Mesothelial cell of epicardium (in vitro differentiated cells): ENCODE measurements at places on chromosomes 6 and 20.

DNA sequence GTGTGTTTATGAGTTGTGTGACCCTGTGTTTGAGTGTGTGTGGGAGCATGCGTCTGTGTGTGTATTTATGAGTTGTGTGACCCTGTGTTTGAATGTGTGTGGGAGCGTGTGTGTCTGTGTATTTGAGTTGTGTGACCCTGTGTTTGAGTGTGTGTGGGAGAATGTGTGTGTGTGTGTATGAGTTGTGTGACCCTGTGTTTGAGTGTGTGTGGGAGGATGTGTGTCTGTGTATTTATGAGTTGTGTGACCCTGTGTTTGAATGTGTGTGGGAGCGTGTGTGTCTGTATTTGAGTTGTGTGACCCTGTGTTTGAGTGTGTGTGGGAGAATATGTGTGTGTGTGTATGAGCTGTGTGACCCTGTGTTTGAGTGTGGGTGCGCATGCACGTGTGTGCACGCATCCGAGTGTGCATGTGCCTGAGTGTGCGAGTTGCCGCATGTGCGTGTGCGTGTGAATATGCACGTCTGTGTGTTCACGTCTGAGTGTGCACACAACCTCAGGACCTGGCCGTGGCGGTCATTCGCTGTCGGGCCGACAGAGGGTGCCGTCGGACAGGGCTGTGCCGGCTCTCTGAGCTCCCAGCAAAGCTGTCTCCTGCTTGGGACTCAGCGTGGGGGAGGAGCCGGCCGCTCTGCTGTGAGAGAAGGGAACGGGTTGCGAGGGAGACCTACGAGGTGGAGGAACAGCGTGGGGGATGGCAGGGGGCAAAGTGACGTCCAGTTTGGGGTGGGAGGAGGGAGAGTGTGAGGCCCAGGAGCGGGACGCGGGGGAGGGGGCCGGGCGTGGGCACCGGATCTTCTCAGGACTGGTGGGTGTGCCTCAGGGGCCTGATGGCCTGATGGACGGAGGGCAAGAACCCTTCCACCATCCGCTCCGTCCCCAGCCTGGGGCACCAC is 19.7 kb downstream of the SLC17A9 start:
- peak; percentile 79 for DNase-seq

- no peak for DNase-seq
Measured at GRCh38 chr6:108621117-108621516, 60.4 kb downstream of the FOXO3 start.

GRCh38 chr6:116004841-116005815 is 55.6 kb downstream of the FRK start:
- DNase-seq = no peak

DNA sequence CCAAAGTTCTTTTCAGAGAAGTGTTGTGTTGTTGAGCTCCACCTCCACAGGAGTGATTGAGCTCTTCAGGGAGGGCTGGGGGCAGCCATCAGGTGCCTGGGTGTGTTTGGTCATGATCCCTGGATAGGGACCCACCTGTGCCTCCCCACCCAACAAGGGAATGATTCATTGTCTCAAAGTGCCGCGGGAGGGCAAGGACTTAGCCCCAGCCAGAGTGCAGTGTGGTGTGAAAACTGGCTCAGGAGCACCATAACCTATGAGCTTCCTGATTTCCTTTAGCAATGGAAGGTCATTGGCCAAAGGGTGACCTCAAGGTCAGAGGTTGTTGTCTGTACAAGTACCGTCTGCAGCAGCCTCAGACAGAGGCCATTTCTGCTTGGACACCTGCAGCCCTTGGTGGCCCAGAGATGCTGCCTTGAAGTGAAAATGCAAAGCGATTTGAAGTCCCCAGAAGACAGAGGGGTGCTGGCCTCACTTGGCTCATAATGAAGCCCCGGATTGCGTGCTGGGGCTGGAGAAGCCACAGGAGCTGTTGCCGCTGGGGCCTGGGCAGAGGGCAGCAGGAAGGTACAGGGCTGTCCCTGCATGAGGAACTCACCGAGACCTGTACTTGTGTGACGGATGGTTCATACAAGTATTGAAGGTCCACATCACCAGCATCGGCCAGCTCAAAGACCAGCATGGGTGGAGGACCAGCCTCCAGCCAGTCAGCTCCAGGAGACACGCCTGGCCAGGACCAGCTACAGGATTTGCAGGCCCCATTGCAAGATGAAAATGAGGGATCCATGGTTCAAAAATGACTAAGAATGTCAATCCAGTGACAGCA is 100.6 kb upstream of the DUSP22 start:
- no peak for DNase-seq

- no peak for DNase-seq
Measured at GRCh38 chr6:111468329-111469012, 14.5 kb downstream of the REV3L start.

- no peak for DNase-seq
Measured at GRCh38 chr6:128275030-128275429, 245.4 kb downstream of the PTPRK start.

- no peak for DNase-seq
Measured at GRCh38 chr20:61117725-61118124, 134.3 kb upstream of the CDH4 start.

DNA sequence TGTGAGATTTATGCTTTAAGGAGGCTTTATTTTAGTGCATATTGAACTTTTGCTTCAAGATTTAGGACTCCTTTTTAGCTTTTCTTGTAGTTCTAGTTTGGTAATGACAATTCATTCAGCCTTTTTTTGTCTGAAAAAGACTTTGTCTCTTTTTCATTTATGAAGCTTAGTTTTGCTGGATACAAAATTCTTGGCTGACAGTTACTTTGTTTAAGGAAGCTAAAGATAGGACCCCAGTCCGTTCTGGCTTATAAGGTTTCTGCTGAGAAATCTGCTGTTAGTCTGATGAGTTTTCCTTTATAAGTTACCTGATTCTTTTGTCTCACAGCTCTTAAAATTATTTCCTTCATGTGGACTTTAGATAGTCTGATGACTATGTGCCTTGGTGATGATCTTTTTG is 142.8 kb upstream of the B3GAT2 start:
- DNase-seq = no peak

DNA sequence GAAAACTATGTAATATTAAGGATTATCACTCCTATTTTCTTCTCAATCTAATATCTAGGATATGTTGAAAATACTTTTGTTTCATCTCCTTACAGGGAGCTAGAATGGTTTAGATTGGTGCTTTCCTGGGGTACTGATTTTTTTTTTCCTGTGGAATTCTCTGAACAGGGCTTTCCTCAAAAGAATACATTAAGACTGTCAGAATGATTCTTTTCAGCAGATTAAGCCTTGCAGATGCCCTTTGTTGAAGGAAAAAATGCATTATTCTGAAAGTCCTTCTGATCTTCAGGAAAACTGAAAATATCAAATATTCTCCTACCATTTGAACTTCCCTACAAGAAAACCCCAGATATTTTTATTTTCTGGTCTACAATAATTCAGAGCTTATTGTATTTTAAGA is 178.9 kb downstream of the SOX4 start:
- no peak for DNase-seq

DNA sequence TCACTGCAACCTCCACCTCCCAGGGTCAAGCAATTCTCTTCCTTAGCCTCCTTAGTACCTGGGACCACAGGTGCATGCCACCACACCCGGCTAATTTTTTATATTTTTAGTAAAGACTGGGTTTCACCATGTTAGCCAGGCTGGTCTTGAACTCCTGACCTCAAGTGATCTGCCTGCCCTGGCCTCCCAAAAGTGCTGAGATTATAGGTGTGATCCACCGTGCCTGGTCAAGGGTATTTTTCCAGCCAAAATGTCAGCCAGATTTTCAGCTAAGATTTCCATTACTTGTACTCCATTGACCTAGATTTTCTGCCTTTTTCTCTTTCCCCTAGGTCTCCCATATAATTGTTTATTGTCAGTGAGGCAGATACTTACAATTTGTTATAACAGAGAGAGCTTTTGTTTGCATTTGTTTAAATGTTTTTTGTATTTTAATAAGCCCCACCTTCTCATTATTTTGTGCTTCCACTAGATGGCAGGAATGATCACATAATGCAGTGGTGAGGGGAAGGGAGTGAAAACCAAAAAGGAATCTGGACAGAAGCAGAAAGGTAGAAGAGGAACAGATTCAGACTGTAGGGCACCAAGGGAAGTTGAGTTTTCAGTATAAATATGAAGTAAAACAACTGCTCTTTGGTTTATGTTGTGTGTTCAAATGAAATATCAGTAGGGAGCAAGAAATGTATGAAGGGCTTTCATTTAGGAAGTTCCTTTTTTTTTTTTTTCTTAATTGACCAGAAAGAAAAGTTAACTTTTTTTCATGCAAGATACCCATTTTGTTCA is 29.7 kb downstream of the RPF2 start:
- DNase-seq = no peak

- DNase-seq = no peak
Measured at GRCh38 chr20:17887331-17888030, 81.1 kb downstream of the SNX5 start.

GRCh38 chr20:52780462-52780861 is 191.7 kb upstream of the TSHZ2 start:
- DNase-seq = no peak

DNA sequence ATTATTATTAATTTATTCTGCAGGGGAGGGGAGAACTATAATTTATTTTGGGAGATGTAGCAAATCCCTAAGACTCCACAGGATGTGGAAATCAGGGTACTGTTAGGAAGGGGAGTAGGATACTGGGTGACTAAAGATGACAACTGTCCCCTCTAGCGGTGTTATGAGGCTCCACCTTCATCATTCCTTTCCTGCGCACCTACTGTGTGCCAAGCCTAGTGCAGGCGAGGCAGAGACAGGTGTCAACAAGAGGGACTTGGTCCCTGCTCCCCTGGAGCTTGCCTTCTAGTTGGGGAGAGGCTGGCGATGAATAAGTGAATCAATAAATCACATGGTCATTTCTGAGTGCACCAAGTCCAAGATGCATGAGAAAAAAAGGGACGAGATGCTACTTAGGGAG is 65.5 kb downstream of the STK35 start:
- DNase-seq = no peak

DNA sequence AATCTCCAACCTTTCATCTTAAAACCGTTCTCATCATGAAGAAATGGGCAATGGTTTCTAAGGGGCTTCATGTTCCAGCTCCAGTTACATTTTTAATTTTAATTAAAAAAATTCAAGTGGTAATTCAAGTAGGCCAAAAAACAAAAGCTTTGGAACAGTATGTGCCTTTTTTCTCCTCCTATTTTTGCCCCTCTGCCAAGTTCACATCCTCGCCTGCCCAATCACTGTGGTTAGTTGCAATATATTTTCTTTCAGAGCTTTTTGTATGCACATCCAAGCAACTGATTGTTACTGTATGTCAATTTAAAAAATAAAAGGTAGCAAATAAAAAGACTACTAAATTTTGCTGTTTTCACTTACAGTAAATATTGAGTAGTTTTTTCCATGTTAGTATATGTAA is 99.8 kb upstream of the B3GAT2 start:
- no peak for DNase-seq

DNA sequence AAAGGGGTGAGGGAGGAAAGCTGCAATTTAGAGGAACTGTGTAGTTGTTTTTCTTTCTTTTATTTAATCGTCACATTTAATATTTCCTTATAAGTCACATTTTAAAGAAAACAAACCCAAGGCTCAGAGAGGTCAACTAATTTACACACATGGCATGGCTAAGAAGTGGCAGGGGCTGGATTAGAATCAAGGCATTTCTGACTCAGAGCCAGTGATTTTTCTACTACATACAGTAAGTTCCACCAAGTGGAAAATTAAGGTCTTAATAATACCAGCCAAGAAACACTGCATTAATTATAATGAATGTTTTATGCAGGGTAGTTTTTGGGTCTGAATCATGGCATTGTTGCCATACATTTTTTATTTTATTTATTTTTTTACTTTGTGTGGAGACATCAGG is 607.7 kb upstream of the CITED2 start:
- DNase-seq = no peak

- DNase-seq = no peak
Measured at GRCh38 chr6:151026041-151026663, 160.7 kb downstream of the MTHFD1L start.

DNA sequence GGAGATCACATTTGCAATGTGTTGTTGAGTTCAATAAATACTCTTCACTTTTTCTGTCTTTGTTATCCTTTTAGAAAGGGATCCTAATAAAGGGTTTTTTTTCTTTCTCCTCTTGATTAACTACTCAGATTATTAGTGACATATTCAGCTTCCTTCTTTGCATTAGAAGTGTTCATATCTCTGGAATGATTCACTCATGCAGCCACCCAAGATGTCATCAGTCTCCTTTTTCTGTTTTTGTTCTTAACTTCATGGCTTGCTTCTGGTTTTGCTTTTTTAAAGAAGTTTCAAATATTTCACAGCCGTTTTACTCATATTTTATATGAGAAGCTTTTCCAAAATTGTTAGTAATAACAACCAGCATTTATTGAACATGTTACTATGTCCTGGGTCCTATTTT is 187.6 kb downstream of the TMEM242 start:
- no peak for DNase-seq

DNA sequence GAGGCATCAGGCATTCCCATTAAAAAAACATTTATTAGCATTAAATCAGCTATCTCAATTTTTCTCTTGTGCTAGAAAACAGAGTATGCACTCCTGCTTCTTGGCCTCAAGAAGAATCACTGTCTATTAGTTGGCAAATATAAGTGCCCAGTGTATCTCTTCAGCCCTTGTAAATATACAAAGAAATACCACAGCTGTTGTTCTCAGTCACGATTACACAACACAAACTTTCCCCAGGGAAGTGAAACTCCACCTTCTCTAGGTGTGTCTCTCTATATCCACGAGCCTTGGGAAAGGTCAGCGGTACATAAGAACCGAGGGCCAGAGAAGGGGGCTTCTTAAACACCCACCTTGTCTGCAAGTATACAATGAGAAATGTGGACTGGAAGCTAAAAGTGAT is 194.7 kb downstream of the PKHD1 start:
- DNase-seq = no peak

DNA sequence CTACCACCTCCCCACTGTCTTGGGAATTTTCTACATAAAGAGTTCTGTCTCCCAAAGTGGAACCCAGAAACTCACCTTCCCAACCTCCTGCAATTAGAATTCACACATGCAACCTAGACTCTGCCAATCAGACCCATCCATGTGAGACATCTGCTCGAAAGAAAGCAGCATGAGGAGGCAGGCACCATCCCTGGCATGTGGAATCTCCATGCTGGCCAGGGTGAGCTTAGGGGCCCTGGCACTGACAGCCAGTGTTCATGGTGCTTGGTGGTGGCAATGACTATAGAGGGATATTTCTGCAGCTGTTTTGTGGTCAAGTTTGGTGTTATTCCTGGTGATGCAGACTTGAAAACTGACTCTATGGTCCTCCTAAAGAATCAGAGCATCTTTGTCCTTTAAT is 17.4 kb upstream of the FOXF2 start:
- DNase-seq = no peak

DNA sequence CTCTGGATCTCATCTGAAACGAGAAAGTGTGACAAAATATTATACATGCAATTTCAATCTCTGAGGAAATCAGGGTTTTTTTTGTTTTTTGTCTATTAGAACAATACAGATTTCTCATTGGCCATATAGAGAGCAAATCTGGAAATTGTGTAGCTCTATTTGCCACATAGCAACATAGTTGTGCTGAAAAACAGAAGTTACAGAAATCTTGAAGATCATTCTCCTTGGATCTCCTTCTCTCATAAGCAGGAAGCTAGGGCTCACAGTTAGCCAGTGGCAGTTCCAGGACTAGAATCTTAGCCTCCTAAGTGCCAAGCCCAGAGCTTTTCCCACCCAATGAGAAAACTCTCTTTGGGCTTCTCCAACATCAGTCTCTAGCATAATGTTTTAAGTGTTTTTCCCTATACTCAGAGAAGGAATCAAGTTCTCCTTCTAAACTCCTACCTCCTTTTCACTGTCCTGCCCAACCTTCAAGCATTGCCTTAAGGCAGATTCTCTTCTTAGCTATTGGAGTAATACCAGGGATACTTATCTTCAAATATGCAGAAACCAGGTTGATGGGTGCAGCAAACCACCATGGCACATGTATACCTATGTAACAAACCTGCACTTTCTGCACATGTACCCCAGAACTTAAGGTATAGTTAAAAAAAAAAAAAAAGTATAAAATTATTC is 211.6 kb downstream of the ALDH8A1 start:
- DNase-seq = no peak
